ENCODE measurements at places on chromosomes 2 and 18.
A peak's percentile ranks its signal among the peaks of the same experiment; 100 is the strongest.

GRCh38 chr2:171792886-171793580, 101.0 kb downstream of the SLC25A12 start:
- DNase-seq = no peak

GRCh38 chr2:33371304-33372090, 105.0 kb upstream of the RASGRP3 start:
- DNase-seq = no peak

GRCh38 chr2:235416858-235417499, 76.9 kb upstream of the AGAP1 start:
- DNase-seq = no peak

- no peak for DNase-seq
Measured at GRCh38 chr2:48320742-48321141, 209.2 kb upstream of the STON1 start.

GRCh38 chr2:113920996-113921395, 31.1 kb downstream of the ACTR3 start:
- DNase-seq = no peak

DNA sequence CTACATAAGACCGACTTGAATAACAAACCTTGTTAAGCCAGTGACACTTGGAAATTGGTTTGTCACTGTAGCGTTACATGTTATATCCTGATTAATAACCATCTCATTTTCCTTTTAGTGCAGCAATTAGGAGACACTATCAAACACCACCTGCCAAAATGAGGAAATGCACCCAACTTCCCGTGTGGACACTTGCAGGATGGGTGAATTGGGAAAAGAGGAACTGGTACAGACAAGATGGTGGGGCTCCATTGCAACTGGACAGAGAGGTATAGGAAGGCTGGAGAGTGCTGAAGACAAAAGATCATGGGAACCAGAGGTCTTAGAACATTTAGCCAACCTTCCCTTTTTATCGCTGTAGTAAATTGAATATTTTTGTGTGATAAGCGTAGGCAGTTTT, 816.3 kb upstream of the HS6ST1 start:
- DNase-seq = no peak

- no peak for DNase-seq
Measured at GRCh38 chr2:28997237-28997846, 16.2 kb downstream of the TOGARAM2 start.

- DNase-seq = peak; percentile 82
Measured at GRCh38 chr2:27754138-27754588, 17.4 kb upstream of the MRPL33 start.

DNA sequence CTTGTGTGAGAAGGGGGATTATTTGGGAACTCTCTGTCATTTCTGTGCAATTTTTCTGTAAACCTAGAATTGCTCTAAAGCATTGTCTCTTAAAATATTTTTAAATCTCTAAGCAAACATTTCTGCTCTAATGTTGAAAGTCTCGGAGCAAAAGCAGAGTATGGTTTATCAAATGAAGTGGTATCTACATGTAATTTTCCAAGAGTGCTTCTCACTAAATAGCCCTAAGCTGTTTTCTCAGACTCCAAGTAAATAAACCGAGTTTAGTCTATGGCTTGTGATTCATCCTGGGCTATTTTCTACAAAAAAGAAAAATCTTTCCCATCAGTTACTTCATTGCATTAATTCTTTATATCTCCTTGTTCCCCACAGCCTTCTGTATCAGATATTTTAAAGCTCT, 90.8 kb downstream of the METTL4 start:
- no peak for DNase-seq

DNA sequence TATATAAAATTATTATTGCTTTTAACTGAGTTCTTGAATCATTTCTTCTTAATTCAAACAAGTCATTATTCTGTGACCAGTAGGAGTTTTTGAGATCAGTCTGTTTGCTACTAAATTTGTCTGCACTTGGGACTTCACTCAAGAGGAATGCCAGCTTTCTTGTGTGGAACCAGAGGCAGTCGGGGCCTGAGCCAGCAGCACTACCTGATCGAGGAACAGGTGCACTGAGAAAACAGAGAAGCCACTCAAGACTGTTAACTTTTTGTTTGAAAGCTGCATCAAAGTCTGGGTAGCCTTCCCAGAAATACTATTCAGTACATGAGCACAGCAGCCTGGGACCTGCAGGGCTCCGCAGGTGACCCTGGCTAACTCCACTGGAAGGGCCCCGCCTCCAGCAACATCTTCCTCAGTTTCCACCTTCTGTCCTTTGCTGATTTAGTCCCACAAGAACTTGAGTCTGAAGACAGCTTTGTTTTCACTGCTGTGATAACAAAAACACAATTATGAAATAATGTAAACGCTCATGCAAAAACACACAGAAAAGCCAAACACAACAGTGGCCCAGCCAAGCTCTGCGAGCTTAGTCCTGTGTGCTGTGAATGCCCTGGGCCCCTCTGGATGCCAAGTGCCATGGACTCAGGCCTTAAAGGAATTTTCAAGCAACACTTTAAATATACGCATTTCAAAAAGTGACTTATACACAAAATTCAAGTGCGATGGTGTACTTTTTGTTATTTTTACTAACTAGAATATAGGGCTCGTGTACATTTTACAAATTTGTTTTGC, 62.0 kb downstream of the SH3YL1 start:
- DNase-seq = no peak

All from dermis microvascular lymphatic vessel endothelial cell (primary cell).